Vagina (tissue), 2 donors: ENCODE measurements at places on chromosomes 6 and 20.

DNA sequence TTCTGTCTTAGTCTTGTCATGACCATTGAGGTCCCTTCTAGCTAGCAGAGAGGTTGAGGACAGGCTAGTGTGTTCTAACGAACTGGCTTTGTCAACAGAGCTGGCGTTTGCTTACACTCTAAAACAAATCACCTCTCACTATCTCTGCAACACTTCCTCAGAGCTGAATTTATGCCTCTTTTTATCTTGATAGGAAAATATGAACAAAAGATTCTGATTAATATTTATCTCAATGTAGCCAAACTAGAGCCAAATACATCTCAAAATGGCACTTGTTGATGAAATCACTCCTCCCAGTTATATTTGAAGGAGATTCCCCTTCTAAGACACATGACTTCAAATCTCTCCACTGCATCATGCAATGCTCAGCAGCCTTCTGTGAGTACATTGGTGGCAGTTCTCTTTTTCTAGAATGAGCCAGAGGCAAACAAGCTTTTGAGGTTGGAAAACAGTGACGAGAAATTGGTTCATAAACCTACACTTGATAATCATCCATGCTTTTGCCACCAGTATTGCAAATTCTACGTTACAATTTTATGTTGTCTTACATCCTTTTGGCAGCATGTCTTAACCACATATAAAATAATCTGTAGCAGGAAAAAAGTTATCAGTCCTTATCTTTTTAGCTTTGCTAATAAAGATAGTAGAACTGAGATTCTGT is 615.7 kb upstream of the CITED2 start:
- DNase-seq = no peak

- DNase-seq = no peak
These were observed 115.2 kb upstream of the HMGCLL1 start for GRCh38 chr6:55694148-55694547.

DNA sequence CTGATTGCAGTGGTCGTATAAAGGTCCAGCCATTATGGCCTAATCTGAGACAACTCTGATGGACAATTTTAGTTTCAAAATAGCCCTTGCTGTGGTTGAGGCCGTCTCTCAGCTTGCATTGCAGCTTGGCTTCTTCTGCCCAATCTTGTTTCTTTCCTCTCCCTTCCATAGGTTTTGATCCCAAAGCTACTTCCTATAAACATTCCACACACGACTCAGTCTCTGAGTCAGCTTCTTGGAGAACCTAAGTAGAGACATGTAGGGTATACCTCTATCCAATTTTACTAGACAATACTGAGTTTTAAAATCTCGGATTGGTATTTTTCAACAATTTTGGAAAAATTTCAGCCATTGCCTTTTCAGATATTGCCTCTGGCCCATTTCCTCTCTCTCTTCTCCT is 13.4 kb downstream of the IYD start:
- DNase-seq = no peak

- DNase-seq = no peak
These were observed 3.6 kb downstream of the IPCEF1 start for GRCh38 chr6:154352898-154353585.

- DNase-seq = no peak
These were observed 9.9 kb upstream of the UST start for GRCh38 chr6:148736774-148737412.
